ENCODE measurements at places on chromosomes 2 and 18.
A peak's percentile ranks its signal among the peaks of the same experiment; 100 is the strongest.

- DNase-seq: no peak
Measured at GRCh38 chr2:66446941-66447340, 12.0 kb downstream of the MEIS1 start.

- no peak for DNase-seq
Measured at GRCh38 chr2:170467568-170468422, 247.3 kb upstream of the SP5 start.

GRCh38 chr2:202681688-202682205 is 47.0 kb downstream of the FAM117B start:
- DNase-seq: no peak

DNA sequence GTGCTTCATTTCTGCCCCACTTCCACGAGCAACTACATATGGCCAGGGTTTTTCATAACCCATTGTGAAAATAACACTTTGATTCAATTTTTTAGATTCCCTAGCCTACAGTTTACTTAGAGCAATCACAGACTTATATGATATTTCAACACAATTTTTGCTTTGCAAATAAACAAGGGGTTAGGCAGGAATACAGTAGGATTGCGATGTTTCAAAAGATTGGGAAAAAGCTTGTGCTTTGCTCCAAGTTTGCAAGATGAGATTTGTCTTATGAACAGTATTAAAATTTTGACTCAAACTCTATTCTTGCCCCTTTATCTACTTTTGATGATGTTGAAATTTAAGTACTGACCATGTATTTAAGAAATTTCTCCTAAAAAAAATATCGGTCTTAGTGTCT is 814.5 kb upstream of the PIK3C3 start:
- DNase-seq: no peak

DNA sequence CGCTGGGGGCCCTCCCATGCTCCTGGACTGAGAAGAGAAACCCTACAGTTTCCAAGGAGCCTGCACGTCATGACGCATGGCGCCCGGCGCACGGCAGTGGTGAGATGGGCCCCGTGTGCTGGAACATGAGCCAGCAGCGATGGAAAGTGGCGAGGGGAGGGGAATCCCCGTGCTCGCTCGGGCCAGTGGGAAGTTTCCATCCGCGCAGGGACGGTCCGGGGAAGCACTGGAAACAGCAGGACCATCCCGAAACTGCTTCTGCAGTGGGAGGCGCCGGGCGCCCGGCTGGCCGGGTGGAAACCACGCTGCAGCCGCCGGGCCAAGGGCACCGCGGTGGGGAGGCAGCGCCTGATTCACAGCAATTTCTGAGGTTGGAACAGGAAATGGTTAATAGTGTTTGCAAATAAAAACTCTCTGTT is 4.9 kb upstream of the PDCD1 start:
- no peak for DNase-seq

GRCh38 chr2:46350029-46350689 is 53.0 kb downstream of the EPAS1 start:
- DNase-seq: no peak

- no peak for DNase-seq
Measured at GRCh38 chr2:3535794-3536681, 16.7 kb upstream of the ADI1 start.

GRCh38 chr18:10405014-10405493 is 49.4 kb upstream of the APCDD1 start:
- no peak for DNase-seq

DNA sequence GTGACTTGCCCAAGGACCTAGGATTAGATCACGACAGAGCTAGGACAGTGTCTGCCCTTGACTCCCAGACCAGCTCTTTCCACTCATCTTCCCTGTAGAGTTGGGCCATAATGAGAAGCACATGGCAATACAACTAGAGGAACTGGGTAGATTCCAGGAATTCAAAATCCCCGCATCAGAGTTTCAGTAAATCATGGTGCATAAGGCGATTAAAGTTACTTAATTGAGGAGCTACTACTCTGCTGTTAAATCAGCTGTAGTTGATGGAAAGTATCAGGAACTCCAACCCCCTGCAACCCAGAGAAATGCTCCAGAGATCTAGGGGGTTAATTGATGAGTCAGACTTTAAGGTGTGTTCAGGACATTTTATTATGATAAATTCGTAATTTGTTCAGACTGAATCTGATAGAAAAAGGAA is 5.7 kb downstream of the ANTXR1 start:
- DNase-seq: no peak

DNA sequence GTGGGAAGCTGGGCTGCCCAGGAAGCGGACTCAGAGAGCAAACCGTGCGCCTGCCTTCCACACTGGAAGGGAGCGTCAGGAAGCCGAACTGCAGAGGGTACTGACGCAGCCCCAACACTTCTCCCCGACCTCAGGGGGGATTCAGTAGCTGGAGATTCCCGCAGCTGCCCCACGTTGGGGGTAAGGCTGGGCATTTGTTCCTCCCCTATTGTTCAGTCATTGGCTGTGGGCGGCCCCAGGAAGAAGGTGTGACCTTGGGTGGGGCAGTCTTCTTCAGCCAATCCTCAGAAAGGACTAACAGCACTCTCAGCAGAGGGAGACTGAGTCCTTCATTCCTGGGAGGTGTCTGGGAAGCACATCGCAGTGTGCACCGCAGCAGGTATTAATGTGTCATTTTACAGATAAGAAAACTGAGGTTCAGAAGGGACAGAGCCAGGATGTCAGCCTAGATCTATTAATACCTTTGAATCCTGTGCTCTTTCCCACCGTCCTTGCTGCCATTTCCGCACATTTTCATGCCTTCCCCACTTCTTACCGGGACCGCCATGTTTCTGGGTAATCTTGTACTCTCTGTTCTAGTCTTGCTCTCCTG is 12.1 kb upstream of the C18orf32 start:
- no peak for DNase-seq

DNA sequence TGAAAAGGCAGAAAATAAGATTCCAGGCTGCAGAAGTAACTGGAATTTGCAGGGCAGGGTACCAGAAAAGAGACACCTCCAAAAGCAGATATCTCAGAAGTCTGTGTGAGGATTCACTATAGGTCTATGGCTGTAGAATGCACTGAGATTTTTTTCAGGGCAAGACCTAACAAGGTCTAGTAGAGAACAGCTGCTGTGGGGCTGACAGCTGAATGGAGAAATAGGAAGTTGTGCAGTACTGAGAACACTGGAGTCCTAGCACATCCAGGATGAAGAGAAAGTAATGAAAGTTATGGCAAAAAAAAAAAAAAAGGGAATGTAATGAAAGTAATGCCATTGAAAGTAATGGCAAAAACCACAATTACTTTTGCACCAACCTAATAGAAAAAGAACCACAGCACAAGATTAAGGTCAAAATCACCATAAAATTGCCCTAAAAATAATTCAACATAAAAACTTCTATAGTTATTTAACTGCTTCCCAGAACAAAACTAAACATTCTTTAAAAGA is 57.3 kb downstream of the CPO start:
- DNase-seq: no peak

DNA sequence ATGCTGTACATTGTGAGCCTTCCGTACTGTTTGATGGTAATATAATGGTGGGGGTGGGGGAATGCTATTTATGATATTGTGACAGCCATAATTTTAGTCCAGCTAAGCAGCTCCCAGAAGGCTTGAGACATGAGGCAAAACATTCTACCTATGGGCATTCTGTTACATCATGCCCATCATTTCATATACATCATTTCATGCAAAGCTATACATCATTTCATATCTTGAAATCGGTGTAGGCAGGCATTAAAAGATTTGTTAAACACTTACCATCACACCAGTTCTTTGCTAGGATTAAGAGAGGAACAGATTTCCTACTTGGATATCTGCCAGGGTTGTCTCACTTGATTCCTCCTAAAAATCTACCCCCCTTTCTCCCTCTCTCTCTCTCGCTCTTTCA is 84.5 kb downstream of the COL5A2 start:
- DNase-seq: no peak

DNA sequence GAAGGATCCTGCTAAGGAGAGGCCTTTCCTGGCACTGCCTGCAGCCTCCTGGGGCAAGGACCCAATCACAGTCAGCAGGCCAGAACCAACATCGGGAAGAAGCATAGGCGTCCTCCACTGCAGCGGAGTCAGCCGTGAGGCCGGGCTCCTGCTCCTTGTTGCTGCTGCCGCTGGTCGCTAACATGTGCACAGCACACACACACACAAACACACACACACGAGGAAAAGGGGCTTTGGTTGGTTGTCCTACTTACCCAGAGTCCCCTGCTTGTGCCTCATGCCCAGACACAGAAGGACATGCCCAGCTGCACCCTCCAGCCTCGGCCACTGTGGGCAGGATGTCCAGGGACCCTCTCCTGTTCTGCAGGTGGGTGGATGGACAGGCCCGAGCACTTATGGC is 209.4 kb downstream of the GLI2 start:
- no peak for DNase-seq

DNA sequence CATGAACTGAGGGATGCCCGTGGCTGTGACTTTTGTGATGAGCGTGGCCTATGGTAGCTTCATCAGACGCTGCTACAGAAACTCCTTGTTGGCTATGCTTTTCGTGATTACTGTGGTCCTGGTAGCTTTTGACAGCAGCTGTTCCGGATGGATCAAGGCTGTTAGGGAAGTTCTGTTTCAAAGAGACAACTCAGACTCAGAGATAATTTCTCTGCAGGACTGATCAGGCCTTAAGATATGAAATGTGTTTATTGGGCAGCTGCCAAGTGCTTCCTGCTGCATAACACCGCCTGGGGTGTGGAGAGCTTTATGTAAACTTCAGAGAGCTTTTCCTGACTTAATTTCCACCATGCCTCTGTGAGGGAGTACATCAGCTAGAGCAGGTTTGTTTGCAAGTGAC is 243.8 kb downstream of the TSN start:
- DNase-seq: no peak

DNA sequence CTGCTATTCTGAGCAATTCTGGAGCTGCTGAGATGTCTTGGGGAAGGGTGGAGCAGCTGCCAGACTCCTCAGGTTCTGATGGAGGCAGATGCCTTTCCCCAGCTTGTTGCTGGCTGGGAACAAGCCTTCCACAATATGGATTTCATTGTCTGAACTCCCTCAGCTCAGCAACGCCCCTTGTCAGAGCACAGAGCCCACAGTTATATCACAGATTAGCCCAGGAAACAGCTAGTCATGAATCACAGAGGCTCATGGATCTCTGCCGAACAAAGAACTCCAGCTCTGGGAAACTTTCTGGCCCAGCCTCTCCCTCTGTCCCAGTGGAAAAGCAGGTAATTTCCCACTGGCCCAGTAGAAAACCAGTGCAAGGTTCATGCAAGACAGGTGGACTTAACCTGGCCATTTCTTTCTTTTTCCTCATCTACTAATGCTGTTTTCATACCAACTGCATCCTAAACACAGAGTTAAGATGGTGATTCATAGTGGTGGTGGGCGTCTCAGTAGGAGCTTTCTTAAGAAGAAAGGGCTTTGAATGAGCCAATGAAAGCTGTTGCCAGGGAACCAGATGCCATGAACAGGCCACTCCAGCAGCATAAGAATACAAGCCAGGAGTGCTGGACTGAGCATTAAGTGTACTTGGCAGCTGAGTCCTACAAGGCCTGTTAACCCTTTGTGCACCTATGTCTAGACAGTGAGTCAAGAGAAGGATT is 8.7 kb upstream of the KIAA2012 start:
- no peak for DNase-seq

- DNase-seq: peak; percentile 18
Measured at GRCh38 chr2:111157798-111158197, 37.1 kb downstream of the BCL2L11 start.

GRCh38 chr2:11155381-11156035 is at the start of gene SLC66A3:
Gene SLC66A3, plus strand, starts transcription at chr2:11155467. Its CDS starts 80 bp downstream, at chr2:11155547.
- DNase-seq: peak; percentile 90

DNA sequence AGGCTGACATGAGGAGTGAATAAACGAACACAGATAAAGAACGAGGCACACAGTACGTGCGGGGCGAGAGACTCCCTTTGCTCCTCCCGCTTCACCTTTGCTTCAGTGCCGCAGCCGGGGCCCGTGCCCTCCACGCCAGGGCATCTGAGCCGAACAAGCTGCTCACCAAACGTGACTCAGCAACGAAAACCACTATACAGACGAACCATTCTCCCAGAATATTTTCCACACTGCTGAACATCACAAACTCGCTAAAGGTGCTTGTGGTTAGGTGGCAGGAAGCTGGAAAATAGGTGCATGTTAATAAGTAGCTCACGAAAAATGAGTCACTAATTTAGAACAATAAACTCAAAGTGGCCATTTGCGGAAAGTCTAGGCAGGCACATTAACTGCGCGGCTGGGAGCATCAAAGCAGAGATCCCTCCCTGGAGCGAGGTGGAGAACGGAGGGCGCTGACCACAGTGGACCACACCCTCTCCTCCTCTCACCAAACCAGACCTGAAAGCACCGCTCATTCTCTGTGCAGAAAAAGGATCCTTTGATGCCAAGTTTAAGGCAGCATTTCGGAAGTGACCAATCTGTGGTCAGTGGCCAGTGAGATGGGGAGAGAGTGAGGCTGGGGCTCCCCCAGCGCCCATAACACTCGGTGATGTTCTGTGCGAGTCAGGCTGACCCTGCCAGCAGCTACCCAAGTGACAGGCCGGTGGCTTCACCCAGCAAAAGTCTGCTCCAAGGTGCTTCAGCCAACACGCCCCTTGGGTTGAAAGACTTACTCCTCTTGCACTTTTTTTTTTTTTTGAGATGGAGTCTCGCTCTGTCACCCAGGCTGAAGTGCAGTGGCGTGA is 153.2 kb downstream of the HDAC4 start:
- no peak for DNase-seq

All from NCI-H526 treated with DMSO at 0.1 percent for 48 hours (cell line).